Activated naive CD8-positive, alpha-beta T cell treated with anti-CD3 and anti-CD28 coated beads, Interleukin-2, amount 10 ng/mL, durations not matched to agents 7 days and 5 days (primary cell): ENCODE measurements at places on chromosomes 4 and X. TPM values are rescaled to one million over a fixed set of nuclear protein-coding genes. Genes with fewer than 3 reads are reported as not detected.

PRPS1 gene
- 62.0 TPM for total RNA-seq

ATP6AP2 gene
- 66.9 TPM for total RNA-seq

CCDC149 gene
- not detected for total RNA-seq

CNOT6L gene
- 160 TPM for total RNA-seq

MAGEC1 gene
- not detected for total RNA-seq

PGRMC1 gene
- 24.4 TPM for total RNA-seq

IGFBP7 gene
- 0.28 TPM for total RNA-seq

STOX2 gene
- total RNA-seq: not detected

SEL1L3 gene
- total RNA-seq: 69.7 TPM

OTUD4 gene
- total RNA-seq: 43.9 TPM

INPP4B gene
- total RNA-seq: 35.4 TPM

ADGRL3 gene
- total RNA-seq: not detected

MAP9 gene
- 6.3 TPM for total RNA-seq

LIMCH1 gene
- total RNA-seq: not detected

SSX2B gene
- total RNA-seq: not detected

SLITRK2 gene
- total RNA-seq: not detected

TDO2 gene
- not detected for total RNA-seq

TMEM255A gene
- total RNA-seq: 0.34 TPM

C4orf36 gene
- 0.44 TPM for total RNA-seq

SNX25 gene
- 16.4 TPM for total RNA-seq

TLR2 gene
- total RNA-seq: 1.9 TPM

LAMTOR3 gene
- total RNA-seq: 28.3 TPM

GAGE2A gene
- not detected for total RNA-seq

GUF1 gene
- total RNA-seq: 25.5 TPM

MXRA5 gene
- not detected for total RNA-seq

PRKG2 gene
- 1.2 TPM for total RNA-seq

DGKK gene
- total RNA-seq: not detected

GLUD2 gene
- 0.25 TPM for total RNA-seq

PAGE3 gene
- not detected for total RNA-seq

TSPAN7 gene
- not detected for total RNA-seq

HSFX2 gene
- not detected for total RNA-seq

SSX4 gene
- total RNA-seq: not detected

RIBC1 gene
- 1.2 TPM for total RNA-seq

DAPP1 gene
- total RNA-seq: 22.8 TPM
